ENCODE measurements at places on chromosomes 2 and 18. TPM values are rescaled to one million over a fixed set of nuclear protein-coding genes. Genes with fewer than 3 reads are reported as not detected.

GRCh38 chr2:106944215-106944614 lies 58.2 kb upstream of the ST6GAL2 start:
- H3K27me3 ChIP-seq, result no peaks in the 10 kb centered on the region
- H3K36me3 ChIP-seq, result no peaks in the 10 kb centered on the region
- H3K4me1 ChIP-seq, result no peaks in the 10 kb centered on the region
- no peak overlapping the region for H3K4me3 ChIP-seq
- H3K27ac ChIP-seq, result no peak overlapping the region

MRPL19 gene
- 31.3 TPM for total RNA-seq

ATOH8 gene
- total RNA-seq, result 18.1 TPM

GRCh38 chr2:158144914-158145625 lies 43.4 kb downstream of the UPP2 start:
- no peaks in the 10 kb centered on the region for H3K4me1 ChIP-seq
- H3K27me3 ChIP-seq, result no peaks in the 10 kb centered on the region
- no peak overlapping the region for H3K27ac ChIP-seq
- no peak overlapping the region for H3K4me3 ChIP-seq

GRCh38 chr18:36718705-36719328 lies 110.0 kb downstream of the TPGS2 start:
- H3K27me3 ChIP-seq, result no peaks in the 10 kb centered on the region
- H3K4me3 ChIP-seq, result no peak overlapping the region
- H3K36me3 ChIP-seq, result no peaks in the 10 kb centered on the region
- no peak overlapping the region for H3K27ac ChIP-seq
- H3K4me1 ChIP-seq, result no peaks in the 10 kb centered on the region

DNA sequence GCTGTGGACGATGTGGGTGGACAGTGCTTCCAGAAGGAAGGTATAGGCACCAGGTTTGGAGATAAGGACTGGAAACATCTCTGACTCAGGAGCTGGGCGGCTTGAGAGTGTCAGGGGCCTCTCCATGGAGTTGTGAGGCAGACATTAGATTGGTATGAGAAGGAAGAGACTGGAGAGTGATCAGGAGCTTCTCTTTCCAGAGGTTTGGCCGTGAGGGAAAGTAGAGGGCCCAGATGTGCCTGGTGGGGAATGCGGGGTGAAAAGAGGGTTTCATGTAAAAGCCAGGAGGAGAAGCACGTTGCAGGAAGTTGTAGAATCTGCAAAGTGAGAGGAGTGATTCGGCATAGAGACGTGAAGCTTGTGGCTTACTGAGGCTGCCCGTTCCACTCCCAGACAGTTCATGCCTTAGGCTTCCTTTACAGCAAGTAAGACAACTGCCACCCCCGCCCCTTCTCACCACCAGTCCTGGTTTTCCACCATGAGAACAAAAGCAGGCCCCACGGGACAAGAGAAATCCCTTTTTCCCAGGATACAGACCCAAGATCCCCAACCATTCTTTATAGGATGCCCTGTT lies 166.3 kb upstream of the HDAC4 start:
- H3K27ac ChIP-seq, result no peak overlapping the region
- no peak for DNase-seq
- H3K27me3 ChIP-seq, result no peaks in the 10 kb centered on the region
- no peak overlapping the region for H3K4me3 ChIP-seq
- no peaks in the 10 kb centered on the region for H3K36me3 ChIP-seq

ZEB2 gene
- total RNA-seq, result 24.5 TPM

DNA sequence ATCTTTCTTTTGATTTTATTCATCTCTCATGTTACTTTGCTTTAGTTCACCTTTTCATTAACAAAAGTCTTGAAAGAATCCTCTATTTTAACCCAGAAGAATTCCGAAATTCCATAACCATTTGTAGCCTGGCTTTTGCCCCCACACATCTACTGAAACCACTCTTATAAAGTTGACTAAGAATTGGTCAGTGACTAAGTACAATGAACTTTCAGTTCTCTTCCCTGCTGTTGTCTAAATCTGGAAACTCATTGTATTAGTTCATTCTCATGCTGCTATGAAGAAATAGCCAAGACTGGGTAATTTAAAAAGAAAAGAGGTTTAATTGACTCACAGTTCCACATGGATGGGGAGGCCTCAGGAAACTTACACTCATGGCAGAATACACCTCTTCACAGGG lies 49.9 kb upstream of the PNPT1 start:
- no peak overlapping the region for H3K4me3 ChIP-seq
- no peak overlapping the region for H3K27ac ChIP-seq
- H3K36me3 ChIP-seq, result no peaks in the 10 kb centered on the region
- no peaks in the 10 kb centered on the region for H3K27me3 ChIP-seq
- H3K4me1 ChIP-seq, result no peaks in the 10 kb centered on the region

AFF3 gene
- total RNA-seq, result 5.3 TPM

IL36G gene
- not detected for total RNA-seq

DNA sequence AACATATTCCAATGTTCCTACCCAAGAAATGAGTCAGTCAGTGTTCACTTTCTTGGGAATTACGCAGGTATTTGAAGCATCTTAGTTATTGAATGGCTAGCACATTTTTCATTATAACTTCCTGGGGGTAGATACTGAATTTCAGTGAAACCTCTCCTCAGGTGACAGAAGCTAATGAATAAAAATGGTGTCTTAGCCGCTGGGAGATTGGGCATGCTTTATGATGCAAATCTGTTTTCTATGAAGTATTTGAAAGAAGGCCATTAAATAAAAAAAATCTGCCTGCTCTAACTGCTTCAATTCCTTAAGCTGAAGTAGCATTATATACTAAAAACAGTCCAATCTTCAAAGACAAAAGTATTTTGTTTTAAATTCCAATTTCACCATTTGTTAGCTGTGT lies 132.8 kb upstream of the CYRIA start:
- DNase-seq, result no peak
- H3K27ac ChIP-seq, result no peak overlapping the region
- no peaks in the 10 kb centered on the region for H3K27me3 ChIP-seq
- no peak overlapping the region for H3K4me3 ChIP-seq
- H3K4me1 ChIP-seq, result no peaks in the 10 kb centered on the region

CRYGC gene
- total RNA-seq, result not detected

GRCh38 chr2:147525819-147526489 lies 318.9 kb upstream of the ACVR2A start:
- no peak overlapping the region for H3K27ac ChIP-seq
- H3K4me3 ChIP-seq, result no peak overlapping the region
- no peaks in the 10 kb centered on the region for H3K36me3 ChIP-seq
- no peaks in the 10 kb centered on the region for H3K4me1 ChIP-seq
- no peaks in the 10 kb centered on the region for H3K27me3 ChIP-seq

DNA sequence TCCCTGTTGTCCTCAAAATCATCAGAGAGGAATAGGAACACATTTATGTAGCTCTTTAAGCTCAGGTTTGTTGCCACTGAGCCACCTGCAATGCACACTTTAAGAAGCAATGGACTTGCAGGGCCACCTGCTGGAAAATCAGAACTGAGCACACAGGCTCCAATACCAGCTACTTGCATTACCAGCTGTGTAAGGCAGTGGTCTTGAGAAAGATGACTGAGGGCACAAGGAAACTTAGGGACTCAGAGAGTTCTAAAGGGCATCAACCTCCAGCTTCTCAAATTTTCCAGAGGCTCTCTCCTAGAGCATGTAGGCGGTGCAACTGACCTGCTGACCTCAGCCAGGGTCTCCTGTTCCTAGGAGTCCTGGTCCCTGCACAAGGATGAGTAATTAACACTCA lies 2.5 kb upstream of the CNDP2 start:
- H3K27me3 ChIP-seq, result no peaks in the 10 kb centered on the region
- no peak for DNase-seq
- no peaks in the 10 kb centered on the region for H3K36me3 ChIP-seq
- no peak overlapping the region for H3K4me3 ChIP-seq
- H3K27ac ChIP-seq, result no peak overlapping the region

HJURP gene
- total RNA-seq, result 6.3 TPM

- H3K4me1 ChIP-seq, result no peaks in the 10 kb centered on the region
- DNase-seq, result no peak
- no peaks in the 10 kb centered on the region for H3K36me3 ChIP-seq
- no peak overlapping the region for H3K4me3 ChIP-seq
- no peaks in the 10 kb centered on the region for H3K27me3 ChIP-seq
- H3K27ac ChIP-seq, result no peak overlapping the region
Measured at GRCh38 chr18:36780748-36781147, 48.1 kb downstream of the TPGS2 start.

DNA sequence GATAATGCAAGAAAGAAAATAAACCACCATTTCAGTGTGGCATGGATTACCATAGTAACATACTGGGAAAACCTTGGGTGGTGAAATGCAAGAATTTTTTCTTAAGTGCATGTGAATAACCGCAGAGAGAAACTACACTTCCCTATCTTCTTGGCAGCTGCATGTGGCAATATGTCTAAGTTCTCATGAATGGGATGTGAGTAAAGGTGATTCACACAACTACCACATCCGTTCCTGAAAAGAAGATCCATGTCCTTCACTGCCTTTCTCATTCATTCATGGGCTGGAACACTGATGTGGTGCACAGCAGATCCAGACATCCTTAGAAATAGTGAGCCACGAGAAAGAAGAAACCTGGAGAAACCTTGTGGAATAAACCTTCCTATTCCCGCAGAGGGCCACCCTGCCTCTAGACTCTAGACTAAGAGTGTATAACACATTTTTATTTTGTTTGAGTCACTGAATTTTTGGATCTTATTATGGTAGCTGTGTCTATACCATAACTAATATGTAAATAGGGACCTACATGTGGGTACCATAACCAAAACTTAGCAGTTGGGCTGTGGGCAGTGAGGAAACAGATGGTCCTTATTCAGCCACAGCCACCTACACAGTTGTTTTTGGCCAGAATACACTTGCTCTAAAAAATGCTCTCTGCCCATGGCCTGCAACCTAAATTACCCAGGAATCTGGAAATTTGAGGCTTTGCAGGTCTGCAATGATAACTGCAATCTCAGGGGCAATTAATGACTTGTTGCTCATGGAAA lies 573.3 kb downstream of the LRP1B start:
- H3K4me1 ChIP-seq, result no peaks in the 10 kb centered on the region
- no peak for DNase-seq
- H3K27me3 ChIP-seq, result no peaks in the 10 kb centered on the region
- no peak overlapping the region for H3K4me3 ChIP-seq

CIB4 gene
- total RNA-seq, result not detected

RPRD1A gene
- total RNA-seq, result 53.6 TPM

RRM2 gene
- 6.7 TPM for total RNA-seq

SERPINB13 gene
- total RNA-seq, result not detected

DNA sequence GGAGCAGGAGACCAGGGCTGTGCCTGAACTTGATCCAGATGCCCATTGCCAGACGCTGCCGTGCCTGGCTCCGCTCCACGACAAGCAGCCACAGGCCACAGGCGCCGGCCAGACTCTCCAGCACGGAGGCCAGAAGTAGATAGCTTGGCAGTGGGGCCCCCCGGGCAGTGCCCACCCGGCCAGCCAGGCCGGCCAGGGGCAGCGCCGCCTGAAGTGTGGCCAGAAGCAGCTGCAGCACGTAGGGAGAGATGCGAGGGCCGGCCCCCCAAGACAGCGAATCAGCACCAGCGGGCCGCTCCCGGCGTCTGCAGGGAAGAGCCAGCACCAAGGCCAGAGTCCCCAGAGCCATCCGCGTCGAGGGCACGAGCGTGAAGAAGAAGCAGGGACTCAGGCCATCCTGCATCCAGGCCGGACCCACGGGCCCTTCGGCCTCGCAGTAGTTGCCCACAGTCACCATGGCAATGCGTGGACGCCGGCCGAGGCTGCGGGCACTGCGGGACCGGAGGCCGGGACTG lies 484 bp downstream of the ABCB6 start:
- no peaks in the 10 kb centered on the region for H3K27me3 ChIP-seq
- H3K4me3 ChIP-seq, result peak overlapping the region; percentile 50
- peaks cover 14% of the 10 kb centered on the region for H3K4me1 ChIP-seq
- DNase-seq, result peak; percentile 22
- H3K36me3 ChIP-seq, result no peaks in the 10 kb centered on the region
- peak overlapping the region; percentile 94 for H3K27ac ChIP-seq

HOXD12 gene
- not detected for total RNA-seq

Data from Peyer's patch (tissue), 4 donors.